ENCODE measurements at places on chromosomes 2 and 18.

DNA sequence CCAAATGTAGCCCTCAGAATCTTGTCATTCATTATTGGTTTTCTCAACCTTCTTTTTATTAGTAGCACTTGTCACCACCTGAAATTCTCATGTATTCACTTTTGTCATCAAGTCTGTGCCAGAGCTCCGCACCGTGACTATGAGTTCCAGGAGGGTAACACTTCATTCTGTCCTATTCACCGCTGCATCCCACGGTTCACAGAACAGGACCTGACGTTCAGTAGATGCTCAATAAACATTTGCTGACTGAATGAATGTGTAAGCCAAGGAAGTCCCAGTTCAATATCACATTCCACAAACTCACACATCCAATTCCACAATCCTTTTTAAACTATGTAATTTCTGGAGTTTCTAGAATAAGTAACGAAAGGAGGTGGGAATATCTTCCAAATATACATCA is 65.5 kb downstream of the MOGAT1 start:
- DNase-seq, result no peak

GRCh38 chr2:31255911-31256571 is 22.1 kb downstream of the EHD3 start:
- DNase-seq, result no peak

GRCh38 chr2:71577209-71577608 is 123.8 kb downstream of the DYSF start:
- no peak for DNase-seq

DNA sequence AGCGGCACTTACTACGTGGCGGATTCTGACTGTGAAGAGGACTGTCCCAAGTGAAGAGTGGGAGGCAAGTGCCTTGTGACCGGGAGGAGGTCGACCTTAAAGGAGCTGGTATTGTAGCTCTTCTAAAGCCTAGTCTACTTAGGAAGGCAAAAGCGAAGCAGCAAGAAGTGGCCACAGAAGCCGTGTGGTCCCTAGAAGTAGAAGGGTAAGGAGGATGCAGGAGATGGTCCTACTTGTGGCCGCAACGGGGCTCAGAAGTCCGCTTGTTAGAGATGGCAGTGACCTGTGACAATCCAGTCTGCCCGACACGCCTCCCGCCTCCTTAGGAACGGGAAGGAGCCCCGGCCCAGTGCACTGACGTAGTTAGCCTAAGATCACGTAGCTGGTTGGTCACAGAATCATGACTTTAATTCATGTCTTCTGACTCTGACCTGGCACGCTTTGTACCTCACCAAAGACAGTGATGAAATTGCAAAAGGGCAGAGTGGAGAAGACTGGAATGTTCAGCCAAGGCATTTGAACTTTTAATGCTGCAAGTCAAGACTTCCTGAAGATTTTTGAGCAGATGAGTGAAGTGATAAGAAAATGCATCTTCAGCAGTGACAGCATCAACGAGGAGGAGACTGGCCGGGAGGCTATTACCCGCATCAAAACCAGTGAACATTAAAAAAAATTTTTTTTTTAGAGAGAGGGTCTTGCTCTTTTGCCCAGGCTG is 749 bp upstream of the EIF2AK3 start:
- peak; percentile 79 for DNase-seq

- no peak for DNase-seq
These were observed 3.1 kb downstream of the MLPH start for GRCh38 chr2:237490009-237490711.

- no peak for DNase-seq
These were observed 22.7 kb downstream of the MTHFD2 start for GRCh38 chr2:74221091-74221490.

- DNase-seq, result no peak
These were observed 86.2 kb downstream of the COPS8 start for GRCh38 chr2:237171881-237172280.

DNA sequence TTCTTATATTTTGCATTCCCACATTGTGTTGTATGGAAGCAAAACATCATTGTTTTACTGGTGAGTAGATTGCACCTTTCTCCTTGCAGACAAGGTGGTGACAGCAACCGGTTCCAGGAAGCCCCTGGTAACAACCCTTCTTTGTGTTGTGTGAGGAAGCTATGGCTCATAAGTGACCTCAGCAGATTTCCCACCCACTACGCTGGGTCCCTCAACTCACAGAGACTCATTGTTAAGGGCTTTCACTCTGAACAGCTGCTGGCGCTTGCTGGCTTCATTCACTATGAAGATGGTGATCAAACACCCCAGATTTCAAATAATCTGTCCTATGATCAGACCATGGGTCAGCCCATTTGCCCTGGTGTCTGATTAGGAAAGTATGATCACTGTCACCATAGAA is 53.4 kb downstream of the WIPF1 start:
- no peak for DNase-seq

GRCh38 chr2:226891780-226892590 is 56.1 kb downstream of the RHBDD1 start:
- no peak for DNase-seq

GRCh38 chr2:81872006-81872405 is 1567.5 kb upstream of the LRRTM1 start:
- DNase-seq, result no peak

Measured in stimulated activated naive CD4-positive, alpha-beta T cell (primary cell).